Mesenteric fat pad (tissue), 1 donor: ENCODE measurements at places on chromosomes 1 and 21. TPM values are rescaled to one million over a fixed set of nuclear protein-coding genes. Genes with fewer than 3 reads are reported as not detected.

MROH7 gene
- 2.4 TPM for total RNA-seq

F13B gene
- total RNA-seq, result not detected

IVL gene
- not detected for total RNA-seq

JMJD4 gene
- 18.4 TPM for total RNA-seq

ADCY10 gene
- 0.55 TPM for total RNA-seq

FBXO42 gene
- total RNA-seq, result 16.1 TPM

RBM11 gene
- total RNA-seq, result not detected

TMEM240 gene
- total RNA-seq, result 1.4 TPM

TBX15 gene
- total RNA-seq, result 10.4 TPM

FAM151A gene
- 0.84 TPM for total RNA-seq

LIN28A gene
- not detected for total RNA-seq
